ENCODE measurements at places on chromosomes 16 and 17. TPM values are rescaled to one million over a fixed set of nuclear protein-coding genes. Genes with fewer than 3 reads are reported as not detected.

PRAC2 gene
- total RNA-seq, result not detected

DNA sequence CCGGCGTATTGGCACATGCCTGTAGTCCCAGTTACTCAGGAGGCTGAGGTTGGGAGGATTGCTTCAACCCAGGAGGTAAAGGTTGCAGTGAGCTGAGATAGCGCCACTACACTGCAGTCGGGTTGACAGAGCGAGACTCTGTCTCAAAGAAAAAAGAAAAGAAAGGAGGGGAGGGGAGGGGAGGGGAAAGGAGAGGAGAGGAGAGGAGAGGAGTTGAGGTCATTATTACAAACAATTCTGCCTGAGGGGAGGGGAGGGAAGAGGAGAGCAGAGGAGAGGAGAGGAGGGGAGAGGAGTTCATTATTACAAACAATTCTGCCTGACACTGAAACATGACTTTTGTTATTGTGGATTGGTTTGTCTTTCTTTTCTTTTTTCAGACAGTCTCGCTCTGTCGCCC lies 19.8 kb upstream of the ABCA5 start:
- no peak overlapping the region for H3K4me3 ChIP-seq
- H3K4me1 ChIP-seq, result no peaks in the 10 kb centered on the region
- H3K36me3 ChIP-seq, result no peaks in the 10 kb centered on the region
- DNase-seq, result no peak
- H3K27me3 ChIP-seq, result peaks cover 2% of the 10 kb centered on the region

PDILT gene
- total RNA-seq, result not detected

TP53TG3B gene
- not detected for total RNA-seq

DNA sequence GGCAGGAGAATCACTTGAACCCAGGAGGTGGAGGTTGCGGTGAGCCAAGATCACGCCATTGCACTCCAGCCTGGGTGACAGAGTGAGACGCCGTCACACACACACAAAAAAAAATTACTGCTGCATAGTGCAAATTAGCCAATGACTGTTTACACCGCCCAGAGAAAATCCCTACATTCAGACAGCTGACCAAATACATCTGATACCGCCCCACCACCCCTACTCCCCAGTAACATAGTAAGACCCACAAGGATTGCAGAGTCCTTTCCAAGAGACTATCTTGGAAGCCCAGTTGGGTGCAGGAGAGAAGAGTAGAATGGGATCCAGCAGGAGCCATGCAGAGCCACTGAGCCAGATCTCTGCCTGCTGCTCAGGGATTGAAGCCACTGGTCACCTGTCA lies 63.5 kb downstream of the SLC39A11 start:
- no peaks in the 10 kb centered on the region for H3K4me1 ChIP-seq
- H3K27ac ChIP-seq, result no peak overlapping the region
- no peak overlapping the region for H3K4me3 ChIP-seq
- no peak for DNase-seq
- peaks cover 1% of the 10 kb centered on the region for H3K27me3 ChIP-seq

DNA sequence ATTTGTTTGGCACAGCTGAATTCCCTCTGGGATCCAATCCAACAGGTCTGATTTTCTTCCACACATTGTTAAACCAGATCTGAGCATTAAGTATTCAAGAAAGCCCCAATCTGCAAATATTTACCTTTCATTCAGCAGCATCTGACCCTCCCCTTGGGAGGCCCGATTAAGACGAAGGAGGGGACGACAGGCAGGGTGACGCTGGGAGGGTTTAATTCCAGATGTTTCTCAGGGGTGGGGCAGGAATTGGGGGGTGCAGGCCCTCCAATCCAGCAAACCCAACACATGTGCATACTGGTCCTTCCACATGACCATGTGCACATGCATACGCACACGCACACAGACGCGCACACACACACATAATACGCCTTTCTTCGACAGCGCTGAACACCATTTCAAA lies 240.5 kb downstream of the GSG1L start:
- H3K27me3 ChIP-seq, result peaks cover 1% of the 10 kb centered on the region
- DNase-seq, result no peak
- no peaks in the 10 kb centered on the region for H3K36me3 ChIP-seq
- no peak overlapping the region for H3K27ac ChIP-seq

CA5A gene
- total RNA-seq, result not detected

CSH1 gene
- not detected for total RNA-seq

- peaks cover 10% of the 10 kb centered on the region for H3K4me1 ChIP-seq
- no peak for DNase-seq
- no peaks in the 10 kb centered on the region for H3K27me3 ChIP-seq
- H3K36me3 ChIP-seq, result no peaks in the 10 kb centered on the region
- H3K4me3 ChIP-seq, result no peak overlapping the region
- no peak overlapping the region for H3K27ac ChIP-seq
Measured at GRCh38 chr17:33475594-33475993, 182.5 kb upstream of the ASIC2 start.

KRT9 gene
- not detected for total RNA-seq

GRCh38 chr17:9237661-9238301 lies 216.5 kb downstream of the NTN1 start:
- H3K4me3 ChIP-seq, result no peak overlapping the region
- no peaks in the 10 kb centered on the region for H3K36me3 ChIP-seq
- H3K4me1 ChIP-seq, result peaks cover 10% of the 10 kb centered on the region
- H3K27me3 ChIP-seq, result peaks cover 16% of the 10 kb centered on the region
- peak; percentile 31 for DNase-seq

TUBB3 gene
- total RNA-seq, result 95.7 TPM
